Spinal cord (tissue), 10 donors: ENCODE measurements at places on chromosomes 16 and 17.

GRCh38 chr16:60137891-60138290 lies 1403.8 kb upstream of the GOT2 start:
- no peak for DNase-seq

- no peak for DNase-seq
These were observed 3.1 kb upstream of the TEX19 start for GRCh38 chr17:82355770-82356427.

DNA sequence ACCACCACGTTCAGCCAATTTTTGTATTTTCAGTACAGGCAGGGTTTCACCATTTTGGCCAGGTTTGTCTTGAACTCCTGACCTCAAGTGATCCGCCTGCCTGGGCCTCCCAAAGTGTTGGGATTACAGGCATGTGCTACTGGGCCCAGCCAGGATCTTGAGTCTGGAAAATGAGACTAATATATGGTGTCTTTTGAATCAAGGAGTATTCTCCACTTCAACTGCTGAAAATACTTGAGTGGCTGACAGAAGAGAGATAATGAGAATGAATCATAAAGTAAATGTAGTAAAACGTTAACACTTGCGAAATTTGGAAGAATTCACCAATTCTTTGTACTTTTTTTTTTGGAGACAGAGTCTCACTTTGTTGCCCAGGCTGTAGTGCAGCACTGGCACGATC lies 16.6 kb downstream of the SMYD4 start:
- no peak for DNase-seq

DNA sequence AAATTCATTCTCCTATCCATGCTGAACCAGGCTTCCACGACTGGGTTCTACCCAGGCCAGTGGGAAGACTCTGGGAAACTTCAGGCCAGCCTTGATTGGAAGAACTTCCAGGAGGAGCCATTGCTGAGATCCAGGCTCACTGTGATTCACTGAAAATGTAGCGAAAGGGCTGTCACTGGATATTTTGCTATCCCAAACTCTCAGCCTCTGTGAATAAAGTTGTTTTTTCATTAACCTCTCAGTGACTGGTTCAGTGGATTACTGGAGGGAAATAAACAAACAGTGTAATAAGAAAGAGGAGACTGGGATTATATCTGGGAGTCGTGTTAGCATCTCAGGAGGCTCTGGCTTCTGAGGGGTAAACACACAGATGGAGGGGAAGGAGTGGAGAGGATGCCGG lies 3.1 kb downstream of the FOXL1 start:
- DNase-seq, result no peak

DNA sequence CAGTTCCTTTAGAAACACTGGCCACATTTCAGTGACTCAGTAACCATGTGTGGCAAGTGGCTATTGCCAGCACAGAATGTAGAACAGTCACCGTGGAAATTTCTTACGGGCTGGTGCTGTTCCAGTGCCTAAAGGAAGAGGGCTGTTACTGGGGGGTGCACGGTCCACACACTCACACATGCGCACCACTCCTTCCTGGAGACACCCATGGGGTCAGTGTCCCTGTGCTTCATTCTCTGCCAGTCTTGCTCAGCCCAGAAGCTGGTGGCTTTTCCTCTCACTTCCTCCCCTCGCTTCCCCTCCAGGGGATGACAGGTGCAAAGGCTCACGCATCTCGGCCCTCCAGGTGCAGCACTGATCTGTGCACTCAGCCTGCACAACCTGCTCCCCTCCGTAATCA lies 115.6 kb downstream of the CCDC182 start:
- no peak for DNase-seq

DNA sequence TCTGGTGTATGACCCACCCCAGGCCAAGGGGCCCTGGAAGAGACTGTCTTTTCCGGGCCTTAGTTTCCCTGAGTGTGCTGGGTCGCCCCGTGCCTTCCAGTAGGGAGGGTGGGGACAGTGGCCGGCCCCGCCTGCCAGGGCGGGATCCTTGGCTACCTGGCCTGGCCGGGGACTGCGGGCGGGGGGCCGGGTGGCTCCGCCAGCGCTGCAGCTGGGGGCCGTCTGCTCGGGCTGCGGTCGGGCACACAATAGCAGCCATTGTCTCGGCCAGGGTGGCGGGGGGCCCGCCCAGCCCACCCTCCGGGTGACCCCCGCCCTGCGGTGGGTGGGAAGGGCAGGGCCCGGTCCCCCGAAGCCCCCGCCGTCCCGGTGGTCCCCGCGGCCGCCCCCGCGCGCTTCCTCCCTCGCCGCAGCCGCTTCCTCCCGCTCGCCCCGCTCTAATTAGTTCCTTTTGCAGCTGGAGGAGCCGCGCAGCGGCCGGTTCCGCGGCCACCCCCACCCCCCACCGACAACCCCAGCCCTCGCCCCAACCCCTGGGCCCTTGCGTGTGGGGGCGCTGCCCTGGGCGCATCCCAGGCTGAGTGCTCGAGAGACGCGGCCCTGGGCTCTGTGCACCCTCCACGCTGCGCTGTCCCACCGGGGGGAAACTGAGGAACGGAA lies 11.6 kb downstream of the GLIS2 start:
- DNase-seq, result no peak

- no peak for DNase-seq
These were observed 4.2 kb downstream of the PSMD12 start for GRCh38 chr17:67362173-67362572.

DNA sequence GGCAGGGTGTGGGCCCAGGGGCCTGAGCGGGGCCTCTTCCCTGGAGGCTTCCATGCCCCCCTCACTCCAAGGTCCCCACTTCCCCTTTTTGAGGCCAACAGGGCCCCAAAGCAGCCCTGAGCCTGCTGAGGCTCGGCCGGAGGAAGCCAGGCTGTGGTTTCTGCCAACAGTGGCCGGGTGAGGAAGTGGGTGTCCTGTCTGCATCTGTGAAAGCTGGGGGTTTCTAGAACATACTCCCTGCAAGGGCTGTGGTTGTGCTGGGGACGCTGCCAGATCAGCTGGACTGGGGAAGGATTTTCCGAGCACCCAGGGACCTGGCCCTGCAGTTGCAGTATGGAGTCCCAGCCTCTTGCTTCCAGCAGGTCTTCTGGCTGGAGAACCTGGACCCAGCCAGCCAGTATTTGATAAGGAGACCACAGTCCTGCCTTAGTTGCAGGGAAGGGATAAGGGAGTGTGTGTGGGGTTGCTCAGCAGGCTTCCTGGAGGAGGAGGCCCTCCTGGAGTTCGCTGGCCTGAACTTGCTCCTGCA lies 15.7 kb downstream of the ADCY7 start:
- peak; percentile 37 for DNase-seq

- no peak for DNase-seq
These were observed 73.4 kb upstream of the GSE1 start for GRCh38 chr16:85539629-85540291.

GRCh38 chr17:37774504-37774903 lies 29.6 kb upstream of the HNF1B start:
- no peak for DNase-seq

- no peak for DNase-seq
These were observed 288 bp upstream of the KRT34 start for GRCh38 chr17:41382394-41382793.

DNA sequence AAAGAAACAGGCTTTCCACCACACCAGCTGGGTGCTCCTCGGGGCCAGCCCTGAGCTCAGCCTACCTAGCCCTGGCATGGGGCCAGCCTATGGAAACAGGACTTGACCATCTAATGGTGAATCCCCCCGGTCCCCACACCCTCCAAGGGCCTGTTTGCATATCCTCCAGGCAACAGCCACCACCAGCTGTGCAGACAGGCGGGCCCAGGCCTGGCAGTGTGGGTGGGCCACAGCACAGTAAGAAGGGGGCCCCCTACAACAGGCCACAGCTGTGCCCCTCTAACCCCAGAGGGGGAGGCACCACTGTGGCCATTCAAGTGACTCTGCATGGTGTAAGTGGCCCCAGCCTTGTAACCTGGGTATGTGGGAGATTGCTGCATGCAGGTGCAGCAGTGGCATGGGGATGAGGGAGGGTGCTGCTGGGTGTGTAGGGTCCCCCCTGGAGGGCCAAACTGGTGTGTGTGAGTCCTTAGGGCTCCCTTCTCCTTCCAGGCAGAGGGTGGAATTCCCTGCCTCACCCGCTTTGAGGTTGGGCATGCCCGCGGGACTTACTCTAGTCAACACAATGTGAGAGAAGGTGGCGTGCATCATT lies 148.2 kb downstream of the C16orf78 start:
- no peak for DNase-seq

DNA sequence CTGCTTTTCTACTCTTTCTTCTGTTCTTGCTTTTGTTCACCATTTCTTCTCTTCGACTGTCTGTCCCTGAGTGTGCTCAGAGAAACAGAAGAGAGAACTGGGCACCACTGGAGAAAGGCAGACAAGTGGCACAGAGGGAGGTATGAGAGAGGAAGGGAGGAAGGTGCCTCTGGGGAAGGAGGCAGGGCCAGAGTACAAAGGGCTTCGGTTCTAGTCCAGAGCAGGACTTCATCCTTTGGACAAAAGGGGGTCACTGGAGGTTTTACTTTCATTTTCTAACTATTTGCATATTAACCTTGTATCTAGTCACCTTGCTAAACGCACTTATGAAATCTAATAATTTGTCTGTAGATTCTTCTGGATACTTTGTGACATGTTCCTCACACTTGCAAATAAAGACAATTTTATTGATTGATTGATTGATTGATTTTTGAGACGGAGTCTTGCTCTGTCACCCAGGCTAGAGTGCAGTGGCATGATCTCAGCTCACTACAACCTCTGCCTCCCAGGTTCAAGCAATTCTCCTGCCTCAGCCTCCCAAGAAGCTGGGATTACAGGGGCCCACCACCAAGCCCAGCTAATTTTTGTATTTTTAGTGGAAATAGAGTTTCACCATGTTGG lies 13.5 kb downstream of the ITGB4 start:
- no peak for DNase-seq

GRCh38 chr17:9383826-9384225 lies 191.8 kb downstream of the STX8 start:
- no peak for DNase-seq

GRCh38 chr16:89565256-89565505 lies 4.7 kb downstream of the RPL13 start:
- DNase-seq, result no peak

DNA sequence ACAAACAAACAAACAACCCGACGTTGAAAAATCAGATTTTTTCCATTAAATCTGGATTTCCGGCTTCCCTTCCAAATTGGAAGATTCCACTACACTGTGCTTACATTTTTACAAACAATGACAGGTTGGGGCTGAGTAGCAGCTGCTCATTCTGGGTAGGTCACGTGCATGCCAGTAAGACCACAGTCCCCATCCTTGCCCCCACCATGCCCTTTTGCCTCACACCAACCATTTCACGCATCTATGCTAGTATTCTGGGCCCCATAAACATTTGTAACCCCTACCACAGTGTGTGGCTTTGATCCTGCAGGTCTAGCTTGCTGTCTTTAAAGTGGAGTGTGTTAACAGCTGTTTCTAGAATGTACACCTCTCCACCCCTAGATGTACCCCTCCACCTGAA lies 366.1 kb downstream of the XYLT1 start:
- DNase-seq, result no peak

DNA sequence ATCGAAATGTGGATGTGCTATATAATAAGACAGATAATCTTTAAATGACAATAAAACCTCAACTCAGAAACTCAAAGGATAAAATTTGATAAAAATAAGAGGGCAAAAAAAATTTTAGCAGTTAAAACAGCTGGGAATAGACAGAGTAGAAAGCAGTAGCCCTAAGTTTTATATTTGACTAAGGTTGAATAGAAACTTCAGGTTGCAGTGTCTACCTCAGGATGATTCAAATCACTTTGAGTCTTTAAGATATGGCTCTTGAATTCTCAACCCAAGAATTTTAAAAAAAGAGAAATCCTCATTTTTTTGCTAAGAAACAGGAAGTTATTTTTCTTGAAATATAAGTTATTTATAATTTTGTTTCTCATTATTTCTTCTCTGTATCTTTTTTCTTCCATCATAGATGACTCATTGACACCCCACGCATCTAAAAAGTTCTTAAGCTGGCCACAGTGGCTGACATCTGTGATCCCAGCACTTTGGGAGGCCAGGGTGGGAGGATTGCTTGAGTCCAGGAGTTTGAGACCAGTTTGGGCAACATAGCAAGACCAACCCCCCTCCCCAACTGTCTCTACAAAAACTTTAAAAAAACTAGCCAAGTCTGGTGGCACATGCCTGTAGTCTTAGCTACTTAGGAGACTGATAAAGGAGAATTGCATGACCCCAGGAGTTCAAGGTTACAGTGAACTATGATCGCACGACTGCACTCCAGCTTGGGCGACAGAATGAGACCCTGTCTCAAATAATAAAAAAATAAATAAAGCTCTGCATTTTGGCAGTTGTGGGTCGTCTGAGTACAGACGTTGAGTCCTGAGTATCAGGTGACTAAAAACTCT lies 23.9 kb downstream of the NFAT5 start:
- no peak for DNase-seq

DNA sequence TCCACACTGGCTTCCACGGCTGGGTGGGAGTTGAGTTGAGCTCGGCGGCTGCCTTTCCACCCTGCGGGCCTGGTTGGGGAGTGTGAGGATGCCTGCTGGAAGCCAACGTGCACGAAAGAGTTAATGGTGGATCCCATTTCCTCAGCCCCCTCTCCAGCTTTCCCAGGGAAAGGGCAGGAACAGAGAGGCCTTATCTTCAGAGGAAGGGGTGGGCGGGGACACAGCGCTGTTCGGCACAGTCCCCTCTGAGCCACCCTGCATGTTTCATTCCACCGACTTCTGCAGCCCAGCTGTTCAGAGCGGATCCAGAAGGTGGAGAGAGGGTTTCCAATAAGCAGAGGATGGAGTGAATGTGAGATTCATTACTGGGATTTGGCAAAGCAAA lies 295.3 kb downstream of the SEC14L1 start:
- DNase-seq, result peak; percentile 88

- no peak for DNase-seq
These were observed 86.1 kb downstream of the ZDHHC7 start for GRCh38 chr16:84925092-84925772.

- no peak for DNase-seq
These were observed 41.6 kb downstream of the RNF157 start for GRCh38 chr17:76198702-76199101.

GRCh38 chr16:2048116-2048543 lies 345 bp downstream of the TSC2 start:
- DNase-seq, result no peak

- DNase-seq, result no peak
These were observed 49.3 kb upstream of the PABPN1L start for GRCh38 chr16:88915639-88916327.

- DNase-seq, result no peak
These were observed 1.6 kb downstream of the ITPRIPL2 start for GRCh38 chr16:19115148-19116021.

GRCh38 chr17:59853168-59853918 lies 39.4 kb downstream of the TUBD1 start:
- no peak for DNase-seq

- no peak for DNase-seq
These were observed 5.2 kb upstream of the NUBP1 start for GRCh38 chr16:10738231-10739077.

GRCh38 chr17:67469208-67469980 lies 92.3 kb downstream of the PITPNC1 start:
- no peak for DNase-seq

GRCh38 chr17:67223924-67224323 lies 21.1 kb downstream of the HELZ start:
- no peak for DNase-seq

- no peak for DNase-seq
These were observed 651 bp upstream of the EIF1 start for GRCh38 chr17:41687828-41688640.
